NCI-H446 treated with DMSO at 0.1 percent for 48 hours (cell line): ENCODE measurements at places on chromosomes 11 and 22.

- no peak for DNase-seq
Observed at GRCh38 chr22:23563111-23563510, 17.0 kb downstream of the IGLL1 start.

DNA sequence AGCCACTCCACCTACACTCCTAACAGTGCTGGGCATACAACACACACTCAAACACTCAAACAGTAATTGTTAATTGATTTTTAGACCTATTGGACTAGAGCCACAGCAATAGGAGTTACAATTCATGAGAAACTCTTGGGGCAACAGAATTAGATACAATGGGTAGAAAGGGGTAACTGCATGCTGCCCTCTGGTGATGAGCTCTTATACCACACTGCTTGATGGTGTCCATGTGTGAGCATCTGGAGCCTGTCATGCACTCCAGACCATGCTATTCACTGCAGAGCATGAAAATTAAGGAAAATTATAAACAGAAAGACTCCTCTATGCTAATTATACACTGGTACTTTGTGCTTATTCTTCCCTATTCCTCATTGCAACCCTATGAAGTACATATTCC is 975.5 kb upstream of the CCDC90B start:
- DNase-seq = no peak

DNA sequence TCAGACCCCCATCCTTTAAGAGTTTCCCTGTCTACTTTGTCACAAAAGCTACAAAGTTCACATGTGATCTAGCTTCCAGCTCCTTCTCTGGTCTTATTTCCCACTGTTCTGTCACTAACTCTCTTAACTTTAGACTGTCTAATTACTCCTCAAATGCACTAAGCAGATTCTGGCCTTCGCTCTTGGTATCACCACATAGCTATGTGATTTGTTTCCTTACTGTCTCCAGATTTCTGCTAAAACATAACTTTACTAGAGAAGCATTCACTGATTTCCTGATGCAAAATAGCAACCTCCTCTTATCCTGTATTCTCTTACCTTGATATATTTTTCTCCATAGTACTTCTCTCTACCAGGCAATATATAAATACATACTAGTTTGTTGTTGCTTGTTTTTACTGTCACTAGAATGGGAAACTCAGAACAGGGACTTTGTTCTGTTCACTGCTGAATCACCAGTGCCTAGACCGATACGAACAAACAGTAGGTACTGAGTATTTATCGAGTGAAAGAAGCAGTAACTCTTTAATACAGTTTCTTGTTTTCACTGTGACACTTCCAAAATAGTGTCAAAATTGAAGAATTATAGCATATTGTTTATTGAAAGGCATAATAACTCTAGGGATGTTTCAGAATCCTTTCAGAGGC is 205.6 kb downstream of the DDX10 start:
- DNase-seq = no peak

- DNase-seq = no peak
Observed at GRCh38 chr22:39819429-39819828, 74.1 kb downstream of the ENTHD1 start.

GRCh38 chr11:119906376-119906775 is 177.4 kb upstream of the NECTIN1 start:
- no peak for DNase-seq

DNA sequence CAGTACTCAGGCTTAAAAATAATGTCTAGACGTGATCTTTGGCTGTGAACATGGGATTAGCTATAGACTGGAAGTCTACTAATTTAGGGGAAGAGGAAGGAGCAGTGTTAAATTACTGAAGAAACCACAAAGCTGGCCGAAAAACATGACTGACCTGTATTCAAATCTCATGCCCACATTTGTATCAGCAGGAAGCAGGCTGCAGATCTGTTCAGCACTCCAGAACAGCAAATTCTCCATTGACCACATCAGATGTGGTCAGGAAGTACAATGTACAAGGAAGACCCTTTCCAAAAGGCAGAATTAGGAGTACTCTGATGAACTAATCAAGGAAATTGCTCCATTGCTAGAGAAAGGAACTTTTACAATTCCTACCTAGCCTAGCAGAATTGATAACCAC is 31.7 kb downstream of the DCDC1 start:
- no peak for DNase-seq

DNA sequence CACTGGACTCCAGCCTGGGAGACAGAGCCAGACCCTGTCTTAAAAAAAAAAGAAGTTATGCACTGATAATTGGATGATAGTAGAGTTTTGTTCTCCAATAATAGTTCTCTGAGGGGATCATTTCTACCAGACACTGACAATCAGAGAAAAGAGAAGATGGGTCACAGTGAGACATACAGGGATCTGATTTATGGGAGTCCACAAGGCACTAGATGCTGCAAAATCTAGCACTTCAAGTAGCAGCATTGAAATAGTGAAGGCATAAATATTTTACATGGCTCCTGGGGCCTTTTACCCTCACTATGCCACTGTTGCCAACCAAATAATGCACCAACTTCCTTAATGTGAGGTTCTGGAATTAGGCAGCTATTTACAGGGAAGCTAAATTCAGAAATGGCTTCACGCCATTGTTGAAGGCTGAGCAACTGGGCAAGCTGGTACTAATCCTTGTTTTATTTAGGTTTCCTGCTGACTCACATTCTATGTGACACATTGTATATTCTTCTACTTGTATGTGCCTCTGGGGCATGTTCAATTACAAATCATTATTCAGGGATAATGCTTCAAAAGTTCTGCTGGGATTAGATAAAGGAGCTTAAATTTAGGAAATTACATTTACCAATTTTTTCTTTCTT is 38.2 kb upstream of the ABTB2 start:
- DNase-seq = no peak

DNA sequence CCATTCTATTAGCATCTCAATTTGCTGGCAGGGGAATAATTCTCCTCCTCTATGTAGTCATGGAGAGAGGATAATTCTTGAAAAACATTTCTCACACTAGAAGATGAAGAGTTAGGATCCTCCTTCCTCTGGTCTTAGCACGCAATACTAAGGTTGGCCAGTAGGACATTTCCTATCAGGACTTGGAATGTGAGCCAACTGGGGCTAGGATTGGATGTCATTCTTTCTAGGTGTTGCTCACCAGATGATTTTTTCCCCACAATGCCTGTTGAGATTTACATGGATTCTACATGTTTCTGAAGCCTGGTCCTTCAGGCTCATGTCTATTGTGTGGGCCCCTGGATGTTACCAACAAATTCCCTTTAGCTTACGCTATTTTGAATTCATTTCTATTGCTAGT is 28.0 kb downstream of the SLN start:
- no peak for DNase-seq

DNA sequence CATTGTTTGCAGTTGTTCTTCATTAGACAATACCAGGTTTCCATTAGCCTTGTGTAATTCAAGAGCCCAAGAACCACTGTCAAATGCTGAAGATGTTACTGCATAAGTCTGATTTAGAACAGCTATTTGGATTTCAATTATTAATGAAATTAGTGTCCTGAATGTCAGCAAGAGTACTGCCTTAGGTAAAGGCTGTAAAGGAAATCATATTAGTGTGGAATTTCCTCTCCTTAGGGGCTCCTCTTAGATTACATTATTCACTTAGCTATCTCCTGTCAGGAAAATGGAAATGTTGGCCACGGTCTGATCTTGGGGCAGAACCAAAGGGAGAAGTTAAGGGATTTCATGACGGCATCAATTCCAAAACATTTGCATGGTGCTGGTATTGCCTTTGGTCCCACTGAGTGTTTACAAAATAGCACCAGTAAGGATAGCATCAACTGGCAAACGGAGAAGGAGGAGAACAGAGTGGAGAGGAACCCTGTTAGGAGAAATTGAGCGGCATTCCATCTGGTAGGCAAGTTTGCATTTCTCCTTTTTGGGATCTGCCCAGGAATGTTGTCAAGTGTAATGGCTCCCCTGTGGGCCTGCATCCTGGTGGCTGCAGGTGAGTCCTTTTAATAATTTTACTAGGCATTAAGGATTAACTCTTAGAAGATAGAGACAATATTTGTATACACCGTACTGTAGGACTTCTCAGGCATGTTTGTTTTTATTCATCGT is at the start of gene HTR3B:
Gene HTR3B, plus strand, starts transcription at position 418 of the 723 bp plus-strand sequence. Its CDS starts 138 bp downstream, at position 556.
- DNase-seq = no peak

GRCh38 chr11:68338051-68338780 is 25.8 kb downstream of the LRP5 start:
- no peak for DNase-seq

DNA sequence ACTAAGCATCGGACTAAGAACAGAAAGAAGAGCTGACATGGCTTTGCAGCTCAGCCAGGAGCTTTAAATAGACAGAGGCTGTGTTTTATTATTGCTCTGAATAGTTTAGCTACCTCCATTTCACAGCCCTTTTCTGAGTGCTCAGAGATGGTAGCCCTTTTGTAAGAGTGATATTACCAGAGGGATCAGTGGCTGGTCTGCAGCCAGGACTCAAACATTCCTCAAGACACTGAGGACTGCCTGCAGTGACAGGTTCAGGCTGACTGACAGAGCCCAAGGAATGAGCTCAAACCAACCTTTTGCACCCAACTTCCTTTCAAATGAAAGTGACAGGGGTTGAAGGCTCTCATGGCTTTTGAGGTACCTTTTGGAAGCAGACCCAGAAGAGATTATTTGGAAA is 189.0 kb downstream of the DDX10 start:
- DNase-seq = no peak

DNA sequence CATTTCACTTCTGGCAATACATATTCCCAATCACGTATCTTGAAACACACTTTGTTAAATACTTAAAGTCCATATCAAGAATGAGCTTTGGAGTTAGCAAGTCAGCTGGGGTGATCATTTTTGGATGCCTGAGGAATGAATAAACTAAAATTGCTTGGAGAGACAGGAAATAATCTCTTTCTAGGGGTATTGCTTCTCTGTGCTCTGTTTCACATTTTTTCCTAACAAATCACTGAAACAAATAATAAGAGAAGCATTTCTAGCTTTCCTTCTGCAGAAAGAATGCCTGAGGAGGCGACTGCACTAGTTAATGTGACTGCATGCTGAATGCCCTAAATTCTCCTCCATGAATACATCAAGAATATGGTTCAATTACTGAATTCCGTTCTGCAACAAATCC is 541.4 kb upstream of the CCDC90B start:
- no peak for DNase-seq

DNA sequence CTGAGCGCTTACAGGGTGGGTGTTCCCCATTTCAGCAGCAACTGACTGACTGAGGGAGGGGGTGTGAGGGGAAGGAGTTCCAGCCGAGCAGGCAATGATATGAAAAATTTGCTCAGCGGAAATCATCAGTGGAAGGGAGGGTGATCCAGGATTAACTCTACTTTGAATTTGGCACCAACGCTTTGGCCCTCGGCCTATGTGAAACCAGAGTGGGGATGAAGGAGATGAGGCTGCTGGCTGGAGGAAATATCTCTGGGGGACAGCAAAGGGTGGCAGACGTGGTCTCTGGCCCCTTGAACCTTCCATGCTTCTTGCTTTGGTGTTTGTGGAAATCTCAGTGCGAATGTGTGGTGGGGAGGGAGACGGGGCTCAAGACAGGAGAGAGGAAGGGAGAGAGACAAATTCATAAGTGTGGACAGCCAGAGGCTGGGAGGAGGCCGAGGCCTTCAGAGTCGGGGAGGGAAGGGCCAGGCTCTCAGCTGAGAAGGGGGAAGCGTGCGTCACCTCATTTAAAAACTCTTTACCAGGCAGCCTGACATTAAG is 83.6 kb downstream of the FDX1 start:
- DNase-seq = no peak

- peak; percentile 30 for DNase-seq
Observed at GRCh38 chr22:40560551-40560950, 76.0 kb downstream of the MRTFA start.

GRCh38 chr22:24156913-24157821 is 24.1 kb upstream of the SUSD2 start:
- no peak for DNase-seq

DNA sequence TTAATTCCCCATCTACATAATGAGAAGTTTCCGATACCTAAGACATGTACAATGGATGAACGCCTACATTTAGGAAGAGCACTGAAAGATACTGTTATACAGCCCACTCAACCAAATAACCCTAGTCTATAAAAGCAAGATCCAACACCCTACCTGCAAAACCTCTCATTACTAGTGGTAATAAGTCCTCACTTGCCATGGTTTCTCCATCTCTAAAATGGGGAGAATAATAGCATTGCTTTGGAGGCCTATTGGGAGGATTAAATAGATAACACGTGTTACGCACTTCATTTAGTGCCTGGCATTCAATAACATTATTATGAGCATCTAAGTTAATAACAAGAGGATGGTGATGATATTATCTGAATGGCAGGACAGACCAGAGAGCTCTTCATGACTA is 16.9 kb downstream of the LGR4 start:
- no peak for DNase-seq

- DNase-seq = no peak
Observed at GRCh38 chr11:65595543-65596281, at the start of gene KCNK7. Gene KCNK7, minus strand, starts transcription at chr11:65595800. Its CDS starts 28 bp downstream, at chr11:65595772.

- no peak for DNase-seq
Observed at GRCh38 chr11:67165623-67166022, 46.6 kb downstream of the KDM2A start.

- DNase-seq = no peak
Observed at GRCh38 chr11:122085264-122085663, 30.8 kb downstream of the BLID start.

- DNase-seq = no peak
Observed at GRCh38 chr22:24474221-24474620, 20.9 kb upstream of the UPB1 start.

- DNase-seq = no peak
Observed at GRCh38 chr11:89498845-89499448, 7.8 kb upstream of the NOX4 start.

DNA sequence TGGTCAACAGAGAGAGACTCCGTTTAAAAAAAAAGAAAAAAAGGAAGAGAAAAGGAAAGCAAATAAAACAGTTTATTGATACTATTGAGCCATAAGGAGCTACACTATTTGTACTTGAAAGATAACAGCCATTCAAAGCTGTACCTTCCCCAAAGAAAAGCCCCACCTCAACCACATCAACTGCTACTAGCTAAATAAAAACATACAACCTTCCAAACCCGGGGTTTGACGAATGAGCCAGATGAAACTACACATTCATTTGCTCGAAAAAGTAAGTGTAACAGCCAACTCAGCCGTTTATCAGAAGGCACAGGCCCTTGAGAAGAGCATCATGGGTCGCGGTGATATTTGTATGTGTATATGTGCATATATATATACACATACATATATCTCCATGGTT is 78.4 kb downstream of the SIK3 start:
- no peak for DNase-seq

DNA sequence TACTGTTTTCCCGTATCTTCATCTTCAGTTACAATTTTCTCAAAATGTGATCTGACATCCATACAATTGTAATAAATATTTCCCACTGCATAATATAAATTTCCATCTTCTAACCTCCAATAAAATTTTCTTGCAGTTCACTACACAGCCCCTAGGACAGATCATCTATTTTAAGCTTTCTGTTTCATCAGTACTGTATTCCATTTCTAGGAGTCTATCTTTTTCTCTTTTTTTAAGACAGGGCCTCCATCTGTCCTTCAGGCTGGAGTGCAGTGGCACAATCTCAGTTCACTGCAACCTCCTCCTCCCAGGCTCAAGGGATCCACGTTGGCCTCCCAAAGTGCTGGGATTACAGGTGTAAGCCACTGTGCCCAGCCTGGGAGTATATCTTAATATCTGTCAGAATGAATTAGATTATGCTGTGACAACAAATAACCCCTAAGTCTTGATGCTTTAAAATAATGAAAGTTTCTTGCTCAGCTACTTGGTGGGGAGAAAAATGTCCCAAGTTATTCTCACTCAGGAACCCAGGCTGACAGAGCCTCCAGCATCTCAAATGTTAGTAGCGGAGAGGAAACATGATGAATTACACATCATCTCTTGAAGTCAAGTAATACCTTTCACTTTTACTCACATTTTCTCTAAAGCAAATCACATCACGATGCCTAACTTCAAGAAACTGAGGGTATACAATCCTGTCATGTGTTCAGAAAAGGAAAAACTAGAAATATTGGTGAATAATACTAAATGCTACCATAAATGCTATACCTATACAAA is 92.2 kb downstream of the BUD13 start:
- DNase-seq = no peak
